Activated T-helper 1 cell treated with anti-CD3 and anti-CD28 coated beads, Interleukin-2, amount 50 U/mL, for 16 hours (primary cell): ENCODE measurements at places on chromosomes 4 and X.

DNA sequence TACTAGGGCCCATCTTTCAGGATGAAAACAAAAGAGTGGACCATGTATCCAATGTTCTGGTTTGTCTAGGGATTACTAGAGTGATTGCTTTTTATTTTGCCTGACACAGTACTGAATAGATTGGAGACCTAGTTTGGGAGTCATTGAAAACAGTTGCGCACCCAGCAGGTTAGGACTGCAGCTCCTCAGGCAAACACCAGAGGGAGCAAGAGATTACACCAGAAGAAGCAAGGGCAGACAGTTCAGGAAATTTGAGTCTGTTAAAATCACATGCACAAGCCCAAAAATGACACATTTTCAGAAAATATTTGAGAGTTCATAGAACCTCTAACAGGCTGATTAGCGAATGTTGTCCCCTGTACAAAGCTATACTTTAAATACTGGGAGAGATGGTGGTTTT, 55.6 kb downstream of the CYLC1 start:
- no peak for DNase-seq

- DNase-seq, result peak; percentile 32
Measured at GRCh38 chr4:2484993-2485392, 16.1 kb downstream of the RNF4 start.

DNA sequence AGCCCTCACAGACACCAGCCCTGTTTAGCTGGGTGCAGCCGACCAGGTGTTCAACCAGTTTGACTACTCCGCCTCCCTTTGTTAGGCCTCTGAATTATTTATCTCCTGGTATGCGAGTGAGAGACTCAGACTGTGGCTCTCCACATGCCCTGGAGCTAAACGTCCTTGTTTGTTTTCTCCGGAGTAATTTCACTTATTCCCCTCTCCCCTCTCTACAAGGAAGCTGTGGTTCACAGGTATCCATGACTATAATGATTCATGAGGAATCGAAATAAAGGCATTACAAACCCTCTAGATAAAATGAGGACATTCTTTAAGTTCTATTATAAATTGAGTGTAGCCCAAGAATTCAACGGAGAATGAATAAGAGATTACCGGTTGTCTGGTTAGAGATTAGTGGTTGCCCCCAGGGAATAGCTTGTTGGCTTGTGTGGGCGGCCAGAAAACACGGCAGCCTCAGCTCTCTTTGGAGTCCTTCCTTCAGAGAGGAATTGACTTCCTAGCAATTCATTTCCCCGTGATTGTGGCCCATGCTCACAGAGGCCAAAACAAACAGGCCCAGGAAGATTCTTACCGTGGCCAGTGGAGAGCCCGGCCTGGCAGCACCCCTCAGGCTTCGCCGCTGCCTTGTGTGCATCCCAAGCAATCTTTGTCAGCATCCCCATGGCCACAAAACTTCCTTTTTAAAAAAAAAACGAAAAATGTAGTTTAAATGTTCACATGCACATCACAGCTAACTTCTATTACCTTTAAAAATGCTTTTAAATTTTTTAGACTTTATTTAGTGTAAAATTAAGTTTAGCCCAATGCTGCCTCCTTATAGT, 60.2 kb upstream of the CBR4 start:
- DNase-seq, result no peak

GRCh38 chr4:169397762-169398161, 127.0 kb upstream of the SH3RF1 start:
- DNase-seq, result no peak

- DNase-seq, result no peak
Measured at GRCh38 chr4:157080605-157081004, 4.7 kb downstream of the GLRB start.

DNA sequence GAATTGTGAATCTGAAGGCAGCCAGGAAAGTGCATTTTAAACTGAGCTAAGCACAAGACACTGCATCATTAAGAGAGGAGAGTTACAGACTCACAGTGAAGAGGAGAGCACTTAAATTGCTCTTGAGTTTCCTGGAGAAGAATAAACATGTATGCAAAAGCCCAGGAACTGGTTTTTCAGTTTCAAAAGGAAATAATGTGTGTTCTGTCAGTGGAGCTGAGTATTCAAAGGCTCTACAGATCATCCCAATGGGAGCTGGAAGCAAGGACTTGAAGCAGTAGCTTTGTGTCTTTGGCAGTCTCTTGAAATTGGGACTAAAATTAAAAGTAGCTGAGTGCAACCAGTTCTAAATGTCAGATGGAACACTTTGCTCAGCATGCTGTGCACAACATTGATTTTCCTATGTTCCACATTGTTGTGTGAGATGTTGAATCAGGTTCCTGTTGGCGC, 147.5 kb upstream of the ANK2 start:
- no peak for DNase-seq

DNA sequence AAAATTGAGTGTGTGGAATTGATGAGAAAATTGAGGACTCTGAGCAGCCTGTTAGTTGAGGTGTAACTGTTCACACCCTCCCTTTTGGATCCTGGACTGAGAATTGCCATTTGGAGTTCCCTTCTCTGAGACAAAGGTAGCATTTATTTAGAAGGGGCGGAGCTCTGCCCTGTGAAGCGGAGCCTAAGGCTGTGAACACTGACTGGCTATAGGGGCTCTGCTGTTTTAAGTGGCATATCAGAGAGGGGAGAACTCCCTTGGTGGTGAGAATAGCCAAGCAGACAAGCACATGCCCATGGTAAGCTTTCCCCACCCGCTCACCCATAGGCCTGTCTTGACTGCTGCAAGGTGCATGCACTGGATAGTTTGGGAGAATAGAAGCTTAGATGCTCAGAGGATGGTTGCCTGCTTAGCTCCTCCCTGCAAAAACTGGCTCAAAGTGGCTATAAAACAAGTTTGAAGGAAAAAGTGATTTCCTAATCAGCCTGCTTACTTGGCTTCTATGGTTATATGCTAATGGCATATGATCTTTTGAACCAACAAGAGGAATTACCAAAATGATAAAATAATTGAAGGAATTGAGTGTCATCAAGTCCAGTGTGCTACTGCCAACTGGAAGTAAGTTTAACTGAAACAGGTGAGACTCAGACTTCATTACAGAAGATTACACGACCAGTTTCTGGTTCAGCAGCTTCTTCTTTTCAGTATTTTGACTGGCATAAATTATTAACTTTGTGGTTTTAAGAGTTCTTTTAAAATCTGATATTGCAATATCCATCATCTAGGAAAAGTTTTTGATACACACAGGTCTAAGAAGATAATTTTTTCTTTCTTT, 108.4 kb downstream of the AFF1 start:
- DNase-seq, result no peak

DNA sequence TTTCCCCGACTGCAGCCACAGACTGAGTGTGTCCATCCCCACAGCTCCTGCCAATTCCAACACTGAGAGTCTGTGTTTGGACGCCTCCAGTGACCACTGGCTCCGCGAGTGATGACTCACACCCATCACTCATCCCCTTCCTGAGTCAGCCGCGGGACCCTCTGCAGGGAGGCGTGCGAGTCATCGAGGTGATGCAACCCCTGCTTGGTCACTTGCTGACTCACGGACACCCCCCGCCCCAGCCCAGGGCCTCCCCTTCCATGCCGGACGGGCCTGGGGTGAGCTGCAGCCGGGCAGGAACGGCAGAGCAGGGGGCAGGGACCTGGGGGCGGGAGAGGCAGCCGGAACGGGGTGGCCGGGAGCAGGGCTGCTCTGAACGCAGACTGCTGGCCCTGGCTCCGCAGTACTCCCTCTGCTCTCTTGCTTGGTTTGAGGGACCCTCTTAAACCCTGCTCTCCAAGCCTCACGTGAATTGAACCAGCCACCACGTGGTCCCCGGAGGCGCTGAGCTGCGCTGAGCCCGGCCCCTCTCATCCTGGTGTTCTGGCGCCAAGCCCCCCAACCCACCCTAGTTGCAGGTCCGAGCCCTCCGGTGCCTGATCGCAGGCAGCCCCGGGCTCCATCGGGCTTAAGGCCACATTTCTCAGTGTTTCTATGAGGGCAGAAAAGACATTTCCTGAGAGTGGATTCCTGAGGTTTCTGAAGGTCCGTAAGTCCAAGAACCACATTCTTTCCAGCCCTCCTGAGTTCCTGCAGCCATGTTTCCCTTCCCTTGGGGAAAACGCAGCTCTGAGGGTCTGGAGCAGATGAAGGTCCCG, 32.4 kb downstream of the FGFRL1 start:
- no peak for DNase-seq

- no peak for DNase-seq
Measured at GRCh38 chrX:110755611-110756010, 40.0 kb downstream of the CHRDL1 start.

- DNase-seq, result peak; percentile 29
Measured at GRCh38 chr4:38062088-38062775, 102.0 kb downstream of the PTTG2 start.

DNA sequence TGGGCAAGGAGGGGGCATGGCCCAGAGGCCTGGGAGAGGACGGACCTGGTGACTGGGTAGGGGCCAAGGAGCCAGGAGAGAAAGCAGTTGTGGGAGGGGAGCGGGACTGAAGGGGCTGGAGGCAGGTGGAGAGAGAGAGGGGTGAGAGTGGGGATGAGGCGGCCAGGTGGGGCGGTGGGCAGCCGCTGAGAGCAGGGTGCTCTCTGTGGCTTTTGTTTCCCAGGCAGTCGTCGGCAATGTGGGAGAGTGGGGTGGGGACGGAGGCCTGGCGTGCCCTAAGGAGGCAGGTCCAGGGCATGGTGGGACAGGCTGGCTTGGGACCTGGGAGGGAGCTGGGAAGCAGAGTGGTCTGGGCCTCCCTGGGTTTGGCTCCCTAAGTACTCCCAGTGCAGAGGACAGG, 3.2 kb upstream of the ATP2B3 start:
- DNase-seq, result no peak

DNA sequence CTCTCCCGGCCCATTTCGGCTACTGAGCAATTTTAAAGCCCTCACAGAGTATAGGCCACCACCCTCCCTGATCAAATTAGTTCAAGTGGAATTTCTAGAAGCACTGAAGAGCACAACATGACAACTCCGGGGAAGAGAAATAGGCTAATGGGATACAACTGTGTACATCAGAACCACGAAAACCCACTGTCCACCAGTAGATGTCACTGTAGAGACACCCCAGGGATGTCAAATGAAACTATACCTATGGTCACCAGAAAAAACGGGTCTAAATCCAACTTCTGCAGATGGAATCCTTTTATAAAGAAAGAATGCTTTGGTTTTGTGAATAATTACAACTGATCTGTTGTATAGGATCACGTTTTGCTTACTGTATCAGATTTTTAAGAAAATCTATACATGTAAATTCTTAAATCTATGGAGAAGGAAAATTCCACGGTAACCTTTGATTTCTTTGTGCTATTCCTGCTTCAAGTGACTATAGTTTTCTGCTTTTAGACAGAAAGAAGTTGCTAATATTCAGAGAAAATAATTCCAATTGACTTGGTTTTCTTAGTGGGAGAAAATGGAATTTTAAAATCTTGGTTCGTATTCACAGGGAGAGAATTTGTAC, 29.5 kb upstream of the MAP3K15 start:
- no peak for DNase-seq

GRCh38 chrX:66030505-66031317, 9.2 kb downstream of the VSIG4 start:
- no peak for DNase-seq

- DNase-seq, result no peak
Measured at GRCh38 chr4:54898056-54898562, 227.3 kb downstream of the KDR start.

GRCh38 chrX:104833401-104833800, 267.4 kb downstream of the IL1RAPL2 start:
- no peak for DNase-seq

GRCh38 chr4:39716356-39716755, 18.4 kb downstream of the UBE2K start:
- DNase-seq, result no peak

GRCh38 chr4:123317211-123317610, 79.4 kb upstream of the SPRY1 start:
- DNase-seq, result no peak

- DNase-seq, result no peak
Measured at GRCh38 chr4:164483711-164484110, 270.2 kb upstream of the SMIM31 start.

- no peak for DNase-seq
Measured at GRCh38 chr4:11424000-11424399, 4.7 kb downstream of the HS3ST1 start.

- DNase-seq, result peak; percentile 7
Measured at GRCh38 chr4:87093443-87094123, 126.8 kb downstream of the KLHL8 start.

DNA sequence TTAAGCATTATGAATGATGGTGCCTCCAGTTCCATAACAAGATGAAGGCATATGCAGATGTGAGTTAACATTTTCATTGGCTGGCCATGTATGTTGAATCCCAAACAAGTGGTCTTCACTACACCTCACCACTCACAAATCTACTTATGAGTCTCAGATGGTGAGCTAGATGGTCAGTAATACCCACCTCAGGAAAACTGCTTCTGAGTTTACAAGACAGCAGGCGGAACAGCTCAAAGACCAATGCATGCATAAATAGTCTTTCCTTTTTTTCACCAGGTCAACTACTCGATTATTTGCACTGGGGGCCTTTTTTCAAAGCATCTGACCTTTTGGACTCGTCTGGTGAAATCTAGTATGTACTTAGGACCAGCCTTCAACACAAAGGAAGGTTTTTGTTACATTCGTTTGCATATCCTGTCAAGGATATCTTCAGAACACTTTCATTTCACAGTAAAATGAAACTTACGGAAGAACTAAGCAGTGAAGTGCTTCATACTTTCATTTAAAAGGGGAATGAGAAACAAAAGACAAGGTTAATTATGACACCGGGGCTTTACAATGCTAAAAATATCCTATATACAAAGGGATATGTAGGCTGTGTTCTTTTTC, 23.1 kb upstream of the TLR7 start:
- no peak for DNase-seq

- no peak for DNase-seq
Measured at GRCh38 chr4:148097801-148098200, 344.4 kb downstream of the NR3C2 start.

DNA sequence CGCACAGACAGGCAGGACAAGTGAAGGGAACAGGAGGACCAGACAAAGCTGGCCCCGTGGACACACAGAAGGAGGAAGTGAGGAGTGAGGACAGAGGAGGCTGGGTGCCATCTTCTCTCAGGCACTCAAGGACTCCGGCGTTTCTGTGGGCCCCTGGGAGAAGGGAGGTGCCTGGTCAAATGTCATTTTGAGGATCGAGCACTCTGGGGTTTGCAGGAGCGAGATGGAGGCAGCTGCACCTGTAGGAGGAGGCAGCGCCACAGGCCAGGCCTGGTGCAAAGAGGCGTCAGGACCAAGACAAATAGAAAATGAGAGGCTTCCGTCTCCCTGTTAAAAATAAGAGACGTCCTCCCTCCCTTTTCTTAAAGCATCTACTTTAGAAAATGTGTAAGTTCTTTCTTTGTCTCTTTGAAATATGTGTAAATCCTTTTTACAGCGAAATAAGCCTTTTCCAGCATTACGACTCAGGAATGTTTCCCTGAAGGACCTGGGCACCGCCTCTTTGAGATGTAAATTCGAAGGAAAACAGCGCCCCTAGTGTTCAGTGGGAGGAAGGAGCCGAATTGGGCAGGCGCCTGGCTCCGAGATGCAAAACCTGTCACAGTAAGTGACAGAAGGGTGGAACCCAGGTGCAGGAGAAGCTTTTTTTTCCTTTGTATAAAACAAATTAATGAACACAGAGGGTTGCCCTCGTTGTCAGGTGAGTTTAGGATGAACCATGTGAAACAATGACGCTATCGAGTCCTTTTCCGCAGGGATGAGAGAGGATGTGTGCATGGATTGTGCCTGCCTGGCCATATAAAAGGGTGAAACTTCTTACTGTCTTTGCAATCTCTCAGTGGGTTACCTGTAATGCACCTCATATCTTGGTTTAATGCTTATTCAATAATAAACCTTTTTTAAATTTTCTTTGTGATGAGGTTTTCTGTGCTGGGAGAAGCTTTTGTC, 1.4 kb upstream of the C4orf50 start:
- DNase-seq, result no peak

GRCh38 chrX:150844016-150844415, 54.5 kb downstream of the CD99L2 start:
- no peak for DNase-seq
